ENCODE measurements at places on chromosomes 2 and 18.

- DNase-seq: no peak
Measured at GRCh38 chr18:13260935-13261640, 42.5 kb downstream of the LDLRAD4 start.

DNA sequence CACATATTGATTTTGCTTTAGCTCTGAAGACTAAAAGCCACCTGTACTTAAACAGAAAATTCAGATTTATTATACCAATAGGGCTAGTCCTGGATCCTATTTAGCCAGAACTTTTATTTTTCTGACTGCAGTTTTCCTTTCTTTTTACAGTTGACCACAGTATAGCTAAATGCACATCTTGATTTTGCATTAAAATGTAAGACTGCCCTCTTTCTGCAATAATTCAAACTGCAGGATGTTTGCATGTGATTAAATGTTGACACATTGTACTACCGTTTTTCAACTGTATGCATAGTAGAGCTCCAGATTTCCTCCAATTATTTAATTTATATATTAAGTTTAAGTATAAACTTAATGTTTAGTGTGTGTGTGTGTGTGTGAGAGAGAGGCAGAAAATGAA, 1262.9 kb downstream of the SUCLG1 start:
- DNase-seq: peak; percentile 8

DNA sequence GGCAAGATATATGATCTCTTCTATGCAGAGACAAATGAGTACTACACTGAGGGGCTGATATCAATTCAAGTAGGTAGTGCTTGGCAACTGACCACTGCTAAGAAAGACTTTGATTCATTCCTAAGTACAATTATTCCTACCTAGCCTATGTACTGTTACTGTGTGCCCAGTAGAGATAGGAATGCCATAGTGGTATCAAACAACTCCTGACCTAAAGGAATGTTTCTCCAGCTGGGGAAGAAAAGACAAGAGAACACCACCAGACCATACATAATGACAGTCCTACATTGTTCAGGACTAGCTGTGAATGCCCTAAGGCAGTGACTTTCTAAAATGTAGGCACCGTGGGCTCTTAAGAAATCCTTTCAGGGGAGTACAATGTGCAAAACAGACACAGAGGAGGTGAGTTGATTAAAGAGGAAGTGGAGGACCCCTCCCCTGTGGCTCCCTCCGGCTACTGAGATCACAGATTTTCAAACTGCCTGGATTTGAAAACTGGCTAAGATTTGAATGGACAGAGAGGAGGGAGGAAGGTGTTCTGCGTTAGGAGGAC, 89.1 kb downstream of the ANTXR1 start:
- DNase-seq: no peak

DNA sequence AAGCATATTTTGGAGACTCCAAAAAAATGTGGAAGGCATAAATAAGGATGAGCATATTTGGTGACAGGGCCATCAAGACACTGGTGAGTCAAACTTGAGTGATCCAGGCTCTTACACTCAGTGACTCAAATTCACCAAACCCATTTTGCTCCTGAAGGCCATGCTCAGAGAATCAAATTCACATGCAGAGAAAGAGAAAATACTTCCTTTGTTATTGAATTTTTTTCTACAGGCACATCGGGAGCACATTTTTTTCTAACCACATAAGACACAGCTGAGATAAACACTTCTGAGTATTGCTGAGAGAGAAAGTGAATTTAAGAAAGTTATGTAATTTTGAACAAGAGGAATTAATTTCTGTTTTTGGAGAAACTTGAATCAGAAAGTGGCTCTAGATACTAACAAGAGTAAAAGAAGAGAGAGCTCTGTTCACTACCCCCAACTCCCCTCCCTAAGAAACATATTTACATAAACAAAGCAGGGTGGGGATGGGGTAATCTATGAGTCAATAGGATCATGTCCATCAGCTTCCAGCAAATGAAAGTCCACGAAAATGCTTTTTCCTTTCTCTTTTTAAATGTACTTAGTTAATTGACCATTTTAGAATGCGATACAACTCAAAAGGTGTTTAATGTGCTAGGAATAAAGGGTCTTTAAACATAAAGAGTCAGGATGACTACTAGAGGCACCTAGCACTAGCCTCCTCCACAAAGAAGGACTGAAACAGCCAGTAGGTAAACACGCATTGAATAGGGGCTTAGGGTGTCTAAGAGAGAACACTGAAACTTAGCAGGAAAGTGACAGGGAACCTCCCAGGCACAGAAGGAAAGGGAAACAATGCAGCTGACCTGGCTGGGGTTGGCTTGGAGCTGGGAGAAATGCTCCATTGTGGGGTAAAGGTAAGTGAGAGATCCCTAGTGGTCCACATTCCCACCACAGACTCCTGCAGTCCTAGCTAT, 152.3 kb downstream of the KCNE4 start:
- no peak for DNase-seq

GRCh38 chr2:232563580-232563979, 13.1 kb downstream of the EIF4E2 start:
- no peak for DNase-seq

DNA sequence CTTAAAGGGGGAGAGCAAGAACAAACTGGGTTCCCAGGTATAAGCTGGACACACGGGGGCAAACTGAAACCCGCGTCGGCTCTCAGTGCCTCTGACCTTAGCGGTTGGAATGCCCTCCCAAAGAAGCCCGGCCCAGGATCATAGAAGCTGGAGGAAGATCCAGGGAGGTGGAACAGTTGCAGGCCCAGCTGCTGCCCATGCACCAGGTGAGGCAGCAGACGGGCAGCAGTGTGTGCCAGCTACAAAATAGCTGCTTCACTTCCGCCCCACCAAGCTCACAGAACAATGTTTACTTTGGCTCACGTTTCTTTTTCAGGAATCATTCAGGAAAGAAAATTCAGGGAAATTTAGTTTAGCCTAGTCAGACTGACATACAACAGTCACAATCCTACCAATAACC, 3.9 kb upstream of the ERMN start:
- peak; percentile 88 for DNase-seq

- DNase-seq: peak; percentile 6
Measured at GRCh38 chr2:35408320-35408719, 947.3 kb upstream of the CRIM1 start.

DNA sequence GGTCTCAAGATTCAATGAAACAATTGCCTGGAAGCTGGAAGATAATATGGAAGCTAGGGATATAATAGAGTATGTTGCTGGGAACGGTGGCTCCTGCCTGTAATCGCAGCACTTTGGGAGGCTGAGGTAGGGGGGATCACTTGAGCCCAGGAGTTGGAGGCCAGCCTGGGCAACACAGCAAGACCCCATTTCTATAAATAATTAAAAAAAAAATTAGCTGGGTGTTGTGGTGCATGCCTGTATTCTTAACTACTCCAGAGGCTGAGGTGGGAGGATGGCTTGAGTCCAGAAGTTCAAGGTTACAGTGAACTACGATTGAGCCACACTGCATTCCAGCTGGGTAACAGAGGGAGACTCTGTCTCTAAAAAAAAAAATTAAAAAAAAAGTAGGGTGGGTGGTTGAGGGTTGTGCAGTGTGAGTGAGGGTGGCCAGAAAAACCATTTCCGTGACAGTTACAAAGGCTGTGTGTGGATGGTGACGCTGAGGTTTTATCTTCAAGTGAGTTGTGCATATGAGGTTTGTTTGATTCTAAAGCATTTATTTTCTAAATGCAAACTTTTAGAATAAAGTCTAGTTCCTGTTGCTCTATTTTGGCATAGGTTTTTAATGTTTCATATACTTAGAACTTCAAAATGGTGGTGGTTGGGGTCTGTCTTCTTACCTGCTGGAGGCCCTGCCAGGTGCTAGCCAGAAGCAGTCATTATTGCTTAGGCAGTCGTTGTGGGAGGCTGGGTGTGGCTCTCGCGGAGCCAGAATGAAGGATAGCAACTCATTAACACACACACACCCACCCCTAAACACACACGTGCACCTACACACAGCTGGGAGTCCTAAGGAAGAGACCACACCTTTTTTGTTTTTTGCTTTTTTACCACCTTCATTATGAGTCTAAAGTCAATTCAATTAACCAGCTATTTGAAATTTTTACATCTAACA, 4.7 kb upstream of the IL1R2 start:
- peak; percentile 1 for DNase-seq

DNA sequence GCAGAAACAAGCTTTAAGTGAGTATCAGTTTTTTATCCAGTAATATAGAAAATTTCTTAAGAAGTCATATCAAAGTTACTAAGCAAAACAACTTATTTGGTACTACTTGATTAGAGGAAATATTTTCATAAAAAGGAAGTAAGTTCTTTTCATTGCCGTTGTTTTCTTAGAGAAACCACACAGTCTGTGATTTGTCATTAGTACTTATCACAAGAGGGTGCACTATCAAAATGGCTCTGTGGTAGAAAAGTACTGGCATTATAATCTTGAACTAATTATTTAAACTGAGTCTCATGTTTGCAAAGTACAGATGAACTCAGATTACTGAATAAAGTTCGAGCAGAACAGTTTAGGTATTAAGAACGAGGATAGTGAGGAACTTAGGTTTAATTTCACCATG, 93.4 kb downstream of the IKZF2 start:
- DNase-seq: no peak

DNA sequence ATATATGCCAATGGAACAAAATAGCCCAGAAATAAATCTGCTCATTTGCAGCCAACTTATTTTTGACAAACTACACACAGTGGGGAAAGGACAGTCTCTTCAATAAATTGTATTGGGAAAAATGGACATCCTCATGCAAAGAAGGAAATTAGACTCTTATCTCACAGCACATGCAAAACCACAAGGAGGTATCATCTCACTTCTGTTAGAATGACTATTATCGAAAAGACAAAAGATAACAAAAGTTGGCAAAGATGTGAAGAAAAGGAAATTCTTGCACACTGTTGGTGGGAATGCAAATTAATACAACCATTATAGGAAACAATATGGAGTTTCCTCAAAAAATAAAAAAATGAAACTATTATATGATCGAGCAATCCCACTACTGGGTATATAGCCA, 16.3 kb upstream of the WDR75 start:
- DNase-seq: no peak

DNA sequence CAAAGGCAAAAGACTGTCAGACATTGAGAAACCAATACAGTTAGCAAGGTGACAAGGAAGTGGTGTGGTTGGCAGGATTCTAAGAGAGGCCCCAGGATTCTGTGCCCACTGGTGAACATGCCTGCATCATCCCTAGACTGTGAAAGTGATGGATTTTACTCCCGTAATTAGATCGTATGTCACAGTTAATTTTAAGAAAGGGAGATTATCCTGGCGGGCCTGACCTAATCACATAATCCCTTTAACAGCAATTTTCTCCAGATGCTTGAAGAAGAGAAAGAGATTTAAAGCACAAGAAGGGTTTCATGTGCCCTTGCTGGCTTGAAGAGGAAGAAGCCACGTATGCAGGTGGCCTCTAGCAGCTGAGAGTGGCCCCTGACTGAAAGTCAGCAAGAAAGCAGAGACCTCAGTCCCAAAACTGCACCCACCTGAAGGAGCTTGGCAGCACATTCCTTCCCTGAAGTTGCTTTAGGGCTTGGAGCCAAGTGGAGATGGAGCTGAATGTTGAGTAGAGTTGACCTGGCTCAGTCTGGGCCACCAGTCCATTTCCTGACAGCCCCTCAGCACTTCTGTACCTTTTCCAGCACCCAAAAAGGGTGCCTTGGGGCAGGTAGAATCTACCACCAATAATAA, 49.1 kb downstream of the GTF3C3 start:
- no peak for DNase-seq

GRCh38 chr2:12718711-12719399, 2.1 kb downstream of the TRIB2 start:
- peak; percentile 7 for DNase-seq
